ENCODE measurements at places on chromosomes 4 and X.

- H3K4me1 ChIP-seq: no peaks in the 10 kb centered on the region
- no peaks in the 10 kb centered on the region for H3K27me3 ChIP-seq
- no peaks in the 10 kb centered on the region for H3K36me3 ChIP-seq
- DNase-seq: no peak
- H3K4me3 ChIP-seq: no peak overlapping the region
- H3K27ac ChIP-seq: no peak overlapping the region
Observed at GRCh38 chr4:99117876-99118693, 26.0 kb downstream of the ADH4 start.

DNA sequence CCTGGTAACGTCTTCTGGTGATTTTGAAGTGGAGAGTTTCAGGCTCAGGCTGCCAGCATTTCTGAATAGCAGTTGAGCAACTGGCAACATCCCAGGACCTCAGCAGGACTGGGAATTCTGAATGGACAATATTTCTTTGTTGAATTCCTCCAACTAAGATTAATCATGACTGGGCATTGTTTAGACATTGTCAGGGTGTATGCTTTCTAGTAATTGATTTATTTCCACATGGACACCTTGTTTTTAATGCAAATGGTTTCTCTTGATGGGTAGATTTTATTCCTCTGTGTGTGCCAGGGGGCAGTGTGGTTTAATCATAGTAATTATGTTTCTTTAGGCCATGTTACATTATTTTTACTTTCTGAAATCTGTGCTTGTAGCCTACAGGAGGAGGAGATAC is 1004.7 kb upstream of the LCORL start:
- DNase-seq: no peak
- H3K36me3 ChIP-seq: no peaks in the 10 kb centered on the region
- no peaks in the 10 kb centered on the region for H3K27me3 ChIP-seq
- H3K27ac ChIP-seq: no peak overlapping the region

DNA sequence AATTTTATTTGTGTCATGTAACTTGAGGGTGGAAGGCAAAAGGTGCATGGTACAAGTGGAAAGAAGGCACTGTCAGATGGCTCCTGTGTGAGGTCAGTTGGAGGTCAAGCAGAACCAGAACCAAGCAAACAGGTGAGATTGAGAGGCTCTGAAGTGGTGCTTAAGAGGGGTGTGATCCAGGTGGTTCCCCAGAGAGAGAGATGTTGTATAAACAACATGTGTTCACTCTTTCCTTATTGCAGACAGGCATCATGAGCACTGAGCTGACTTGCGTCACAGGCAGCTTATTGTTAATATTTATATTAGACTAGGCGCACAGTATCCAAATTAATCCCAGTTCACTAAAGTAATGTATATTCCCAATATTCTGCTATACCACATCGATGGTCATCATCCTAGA is 56.8 kb downstream of the CXCL13 start:
- no peak overlapping the region for H3K27ac ChIP-seq
- no peak for DNase-seq
- no peaks in the 10 kb centered on the region for H3K4me1 ChIP-seq
- no peak overlapping the region for H3K4me3 ChIP-seq
- no peaks in the 10 kb centered on the region for H3K27me3 ChIP-seq
- H3K36me3 ChIP-seq: no peaks in the 10 kb centered on the region

- no peak for DNase-seq
- H3K27me3 ChIP-seq: no peaks in the 10 kb centered on the region
- no peaks in the 10 kb centered on the region for H3K4me1 ChIP-seq
Observed at GRCh38 chr4:94126669-94127068, 81.0 kb upstream of the SMARCAD1 start.

DNA sequence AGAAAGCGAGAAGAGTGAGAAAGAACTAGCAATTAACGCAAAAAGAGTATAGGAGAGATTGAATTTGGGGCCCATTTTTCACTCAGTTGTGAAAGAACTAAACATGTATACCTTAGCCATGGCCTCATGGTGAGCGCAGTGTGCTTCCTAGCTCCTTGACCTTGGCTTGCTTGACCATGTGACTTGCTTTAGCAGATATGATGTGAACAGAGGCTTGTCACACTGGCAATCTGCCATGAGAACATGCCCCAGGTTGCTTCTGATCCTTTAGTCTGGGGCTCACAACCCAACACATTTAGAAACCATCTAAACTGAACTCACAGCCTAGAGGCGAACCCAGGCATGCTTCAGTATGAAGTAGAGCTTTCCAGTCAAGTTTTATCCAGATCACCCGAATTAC is 260.1 kb upstream of the FTHL17 start:
- H3K36me3 ChIP-seq: no peaks in the 10 kb centered on the region
- H3K27me3 ChIP-seq: no peaks in the 10 kb centered on the region
- peaks cover 6% of the 10 kb centered on the region for H3K4me1 ChIP-seq
- H3K4me3 ChIP-seq: no peak overlapping the region
- DNase-seq: no peak
- no peak overlapping the region for H3K27ac ChIP-seq

GRCh38 chr4:20723019-20723418 is 22.8 kb downstream of the PACRGL start:
- no peak for DNase-seq
- no peaks in the 10 kb centered on the region for H3K4me1 ChIP-seq
- H3K27me3 ChIP-seq: no peaks in the 10 kb centered on the region
- H3K36me3 ChIP-seq: peaks cover 93% of the 10 kb centered on the region
- no peak overlapping the region for H3K27ac ChIP-seq

Measured in tibial artery (tissue), 4 donors.